ENCODE measurements at places on chromosomes 1 and 21.

DNA sequence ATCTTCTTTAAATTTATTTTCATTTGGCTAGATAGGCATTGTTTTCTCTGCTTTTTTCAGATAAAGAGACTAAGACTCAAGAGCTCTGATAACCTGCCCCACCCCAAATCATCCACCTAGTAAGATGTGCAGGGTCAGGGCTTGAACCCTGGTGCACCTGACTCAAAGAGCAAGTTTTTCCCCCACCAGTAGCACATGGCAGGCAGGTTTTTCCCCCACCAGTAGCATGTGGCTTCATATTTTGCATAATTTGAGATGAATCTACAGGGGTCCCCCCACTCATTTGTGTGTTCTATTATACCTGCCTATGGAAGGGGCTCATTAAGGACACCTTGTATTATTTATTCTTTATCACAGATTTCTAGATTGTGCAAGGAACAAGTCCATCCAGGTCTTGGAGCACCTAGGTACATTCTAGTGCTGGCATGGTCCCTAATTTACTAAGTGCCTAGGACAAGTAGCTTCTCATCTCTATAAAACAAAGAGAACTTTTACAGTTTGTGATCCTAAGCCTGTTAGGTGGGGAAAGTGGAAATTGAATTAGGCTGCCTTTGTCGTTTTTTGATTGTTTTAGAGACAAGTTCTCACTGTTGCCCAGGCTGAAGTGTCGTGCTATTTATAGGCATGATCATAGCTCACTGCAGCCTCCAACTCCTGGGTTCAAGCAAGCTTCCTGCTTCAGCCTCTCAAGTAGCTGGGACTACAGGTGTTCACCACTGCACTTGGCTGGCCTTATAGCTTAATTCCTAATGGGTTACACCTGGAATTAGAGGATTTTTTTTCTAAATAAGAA is 13.2 kb upstream of the CTSE start:
- DNase-seq: no peak

DNA sequence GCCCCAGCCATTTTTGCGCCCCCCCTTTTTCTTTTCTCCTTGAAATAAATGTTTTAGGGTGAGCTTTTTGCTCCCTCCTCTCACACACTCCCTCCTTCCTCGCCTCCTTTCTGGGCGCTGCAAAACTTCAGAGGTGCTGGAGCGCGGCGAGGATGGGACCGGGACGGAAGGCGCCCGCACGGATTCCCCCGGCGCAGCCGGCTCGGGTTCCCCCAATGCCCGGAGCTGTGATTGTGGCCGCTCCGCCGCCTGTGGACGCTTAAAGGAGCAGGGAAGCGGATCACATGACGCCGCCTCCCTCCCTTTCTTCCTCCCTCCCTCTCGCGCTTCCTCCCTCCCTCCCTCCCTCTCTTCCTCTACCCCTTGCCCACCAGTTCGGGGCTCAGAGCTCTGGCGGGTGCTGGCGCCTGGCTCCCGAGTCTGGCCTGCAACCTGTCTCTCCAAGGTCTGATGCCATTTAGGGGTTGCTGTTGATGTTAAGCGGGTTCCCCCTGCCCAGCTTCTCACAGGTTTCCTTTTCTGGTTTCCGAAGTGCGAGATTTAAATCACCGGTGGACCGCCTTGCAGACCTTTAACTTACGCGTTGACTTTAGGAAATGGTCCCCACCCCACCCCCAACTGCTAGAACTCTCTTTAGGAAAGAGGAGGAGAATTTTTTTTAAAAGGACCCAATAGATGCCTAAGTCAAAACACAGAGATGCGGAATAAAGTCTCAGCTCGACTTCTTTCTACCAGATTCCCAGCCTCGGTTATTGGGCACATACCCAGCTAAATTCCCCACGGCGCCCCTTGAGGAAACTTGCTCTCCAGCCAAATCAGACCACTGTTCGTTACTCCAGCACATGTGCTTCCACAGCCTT is at the start of gene WLS:
WLS (minus strand) TSS at position 235 of the 860 bp plus-strand sequence; CDS start at position 11, 224 bp downstream.
- no peak for DNase-seq

DNA sequence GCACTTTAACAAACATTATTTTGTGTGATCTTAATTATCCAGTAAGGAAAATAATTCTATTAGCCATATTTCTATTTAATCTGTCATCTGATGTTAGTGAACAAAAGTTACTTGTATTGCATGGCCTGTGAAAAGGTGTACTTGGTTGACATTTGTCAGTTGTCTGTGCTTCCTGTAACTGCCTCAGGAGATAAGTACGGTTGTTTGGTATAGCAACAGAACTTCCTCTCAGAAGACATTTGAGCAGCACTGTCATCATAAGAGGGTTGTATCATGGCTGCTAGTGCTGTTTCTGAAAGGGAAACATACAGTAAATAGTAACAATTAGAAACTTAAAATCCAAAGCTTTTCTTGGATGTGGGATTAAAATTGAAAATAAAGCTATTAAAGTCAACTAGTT is 3.4 kb downstream of the BLZF1 start:
- DNase-seq: no peak

DNA sequence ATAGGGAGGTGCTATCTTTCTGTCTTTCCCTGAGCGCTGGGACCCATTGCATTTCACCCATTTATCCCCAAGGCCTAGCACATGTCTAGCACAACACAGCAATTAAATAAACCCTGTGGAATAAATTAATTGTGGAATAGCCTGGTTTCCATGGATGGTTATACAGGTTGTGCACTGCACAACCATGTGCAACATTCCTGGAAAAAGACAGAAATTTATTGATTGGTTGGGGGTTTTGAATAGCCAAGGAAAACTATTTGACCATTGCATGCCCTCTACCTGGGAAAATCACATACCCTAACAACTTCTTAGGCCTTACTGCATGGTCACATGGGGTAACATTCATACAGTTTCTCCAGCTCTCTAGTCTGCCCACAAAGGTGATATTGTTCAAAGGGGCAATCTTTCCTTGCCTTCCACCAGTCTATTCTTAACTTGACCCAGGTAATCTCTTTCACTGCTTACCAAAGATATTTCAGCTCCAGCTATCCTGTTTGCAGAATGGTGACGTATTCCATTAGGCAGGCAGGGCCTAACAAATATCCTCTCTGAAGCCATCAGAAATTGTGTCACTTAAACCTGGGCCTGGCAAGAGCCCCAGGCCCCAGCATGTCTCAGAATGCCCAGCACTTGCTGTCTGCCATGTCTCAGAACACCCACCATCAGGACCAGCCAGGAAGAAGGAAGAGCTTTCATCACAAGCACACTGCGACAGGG is 157.9 kb upstream of the RAB4A start:
- no peak for DNase-seq

GRCh38 chr1:196372896-196373536 is 235.2 kb downstream of the KCNT2 start:
- DNase-seq: no peak

DNA sequence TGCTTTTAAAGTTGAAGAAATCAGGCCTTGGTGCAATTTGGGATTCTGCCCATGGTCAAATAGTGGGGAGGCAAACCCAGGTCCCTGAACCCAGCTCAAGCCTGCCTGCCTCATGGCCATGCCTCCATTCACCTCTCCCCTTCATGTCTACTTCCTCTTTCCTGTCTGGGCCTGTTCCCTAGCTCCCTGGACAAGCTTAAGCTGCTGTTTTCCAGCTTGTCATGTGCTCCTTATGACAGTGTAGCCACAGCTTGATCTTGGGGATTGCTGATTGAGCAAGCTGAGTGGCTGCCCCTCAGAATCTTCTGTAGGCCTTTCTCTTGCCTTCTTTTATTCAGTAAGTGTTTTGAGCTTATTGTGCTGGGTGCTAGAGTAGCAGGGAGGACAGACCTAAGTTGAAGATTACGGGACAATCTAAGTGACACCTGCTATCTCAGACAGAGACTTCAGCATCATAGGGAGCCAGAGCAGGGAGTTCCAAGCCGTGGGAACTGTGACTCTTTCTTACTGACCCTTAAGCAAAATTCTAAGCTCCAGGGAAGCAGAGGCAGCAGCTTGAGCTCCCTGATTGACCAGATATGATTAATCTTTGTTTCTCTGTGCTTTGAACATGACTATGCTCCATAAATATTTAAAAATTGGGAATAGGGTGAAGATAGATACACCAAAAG is 520 bp upstream of the MR1 start:
- no peak for DNase-seq

DNA sequence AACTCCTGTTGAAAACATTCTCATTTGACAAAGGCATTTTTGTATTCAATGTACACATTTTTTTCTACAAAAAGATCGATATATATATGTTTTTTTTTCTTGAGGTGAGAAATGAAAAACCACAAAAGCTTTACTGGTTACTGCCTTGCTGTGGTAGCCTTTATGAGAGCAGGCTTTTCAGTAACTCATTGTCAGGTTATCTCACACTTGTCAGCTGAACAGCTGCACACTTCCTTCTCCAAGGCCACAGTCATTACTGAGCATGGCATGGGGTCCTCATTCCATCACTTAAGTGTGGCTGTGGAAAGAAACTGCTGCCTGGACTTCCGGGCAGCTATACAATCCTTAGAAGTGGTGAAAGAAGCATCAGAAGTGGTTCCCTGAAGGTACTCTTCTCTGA is 169.3 kb upstream of the ZP4 start:
- DNase-seq: no peak

- DNase-seq: no peak
Measured at GRCh38 chr1:8889925-8890785, 11.7 kb upstream of the ENO1 start.

Data from stimulated activated CD8-positive, alpha-beta memory T cell treated with anti-CD3 and anti-CD28 coated beads, Interleukin-7, amount 100 ng/mL, for 24 hours (primary cell).